ENCODE measurements at places on chromosomes 12 and 14.

GRCh38 chr14:89504602-89505313 is 87.7 kb upstream of the FOXN3 start:
- DNase-seq = no peak

- no peak for DNase-seq
Observed at GRCh38 chr14:41062826-41063225, 543.9 kb upstream of the LRFN5 start.

- no peak for DNase-seq
Observed at GRCh38 chr12:60148831-60149230, 553.0 kb downstream of the SLC16A7 start.

DNA sequence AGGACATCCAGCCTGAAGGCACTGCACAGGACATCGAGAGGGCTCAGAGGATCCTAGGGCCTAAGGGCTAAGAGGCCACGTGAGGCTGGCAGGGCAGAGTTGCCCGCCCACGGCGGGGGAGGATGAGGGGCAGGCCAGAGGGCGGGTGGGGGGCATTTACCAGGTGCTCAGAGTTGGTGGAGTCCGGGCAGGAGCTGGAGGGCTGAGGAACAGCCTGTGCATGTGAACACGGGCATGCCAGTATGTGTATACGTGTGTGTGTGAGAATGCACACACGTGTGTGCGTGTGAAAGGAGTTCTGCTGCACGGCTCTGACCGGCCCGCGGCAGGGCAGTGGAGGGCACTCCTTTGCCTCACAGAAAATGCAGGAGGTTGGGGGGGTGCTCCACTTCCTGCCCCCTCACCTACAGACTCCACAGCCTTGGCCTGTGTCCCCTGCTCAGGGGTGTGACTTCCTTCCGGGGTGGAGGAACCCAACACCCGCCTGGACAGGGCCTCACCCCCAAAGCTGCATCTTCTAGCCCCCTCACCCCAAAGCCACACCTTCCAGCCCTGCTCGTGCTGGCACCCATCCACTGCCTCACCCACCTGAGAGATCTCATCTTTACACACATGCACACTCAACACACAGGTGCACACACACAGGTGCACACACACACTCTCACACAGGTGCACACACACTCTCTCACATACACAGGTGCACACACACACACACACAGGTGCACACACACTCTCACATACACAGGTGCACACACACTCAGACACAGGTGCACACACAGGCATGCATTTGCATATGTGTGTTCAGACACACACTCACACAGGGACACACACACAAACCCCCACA is 11.8 kb upstream of the GPR132 start:
- no peak for DNase-seq

- no peak for DNase-seq
Observed at GRCh38 chr12:123531091-123531490, 2.4 kb downstream of the RILPL1 start.

- no peak for DNase-seq
Observed at GRCh38 chr12:63752283-63752682, 27.4 kb upstream of the RXYLT1 start.

DNA sequence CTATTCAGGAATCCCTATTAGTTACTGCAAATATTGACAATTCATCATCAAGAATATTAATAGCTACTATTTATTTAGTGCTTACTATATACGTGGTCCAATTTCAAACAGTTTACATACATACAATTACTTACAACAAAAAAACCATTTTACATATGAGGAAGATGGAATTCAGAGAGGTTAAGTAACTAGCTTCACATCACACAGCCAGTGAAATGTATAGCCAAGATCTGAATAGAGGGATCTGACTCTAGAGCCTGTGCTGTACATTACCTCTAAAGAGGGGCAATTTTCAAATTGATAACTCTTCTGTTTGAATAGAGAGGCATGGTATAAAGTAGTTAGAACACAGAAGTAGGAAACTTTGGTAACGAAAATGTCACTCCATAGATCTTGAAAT is 18.3 kb downstream of the SOX5 start:
- DNase-seq = no peak

GRCh38 chr12:110888256-110888991 is 32.0 kb downstream of the MYL2 start:
- DNase-seq = no peak

GRCh38 chr12:13181375-13182070 is 15.0 kb upstream of the EMP1 start:
- DNase-seq = no peak

DNA sequence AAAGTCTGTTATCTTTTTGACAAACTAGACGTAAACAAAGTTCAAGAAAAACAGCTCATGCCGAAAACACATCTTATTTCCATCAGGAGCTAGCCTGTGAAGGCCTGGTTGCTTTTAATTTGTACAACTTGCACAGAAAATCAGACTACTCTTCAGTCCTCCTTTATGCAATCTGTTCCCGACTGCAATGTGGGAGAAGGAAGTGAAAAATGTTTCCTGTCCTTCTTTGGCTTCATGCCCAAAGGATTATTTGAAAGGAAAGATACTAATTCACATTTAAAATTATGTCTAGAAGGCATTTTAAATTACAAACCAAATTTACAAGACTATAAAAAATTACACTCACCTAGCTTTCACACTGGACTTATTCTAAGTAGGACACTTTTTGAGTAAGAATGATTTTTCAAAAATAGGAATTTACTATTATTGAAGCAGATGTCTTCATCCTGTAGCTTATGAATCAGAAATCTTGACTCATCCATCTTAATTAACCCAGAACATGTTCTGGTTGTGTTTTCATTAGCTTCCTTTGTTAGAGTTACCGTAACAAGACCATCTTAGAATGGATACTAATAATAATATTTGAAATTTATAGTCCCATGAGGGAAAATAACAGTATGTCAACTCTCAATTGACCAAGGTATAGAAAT is 272.6 kb downstream of the PRKD1 start:
- no peak for DNase-seq

DNA sequence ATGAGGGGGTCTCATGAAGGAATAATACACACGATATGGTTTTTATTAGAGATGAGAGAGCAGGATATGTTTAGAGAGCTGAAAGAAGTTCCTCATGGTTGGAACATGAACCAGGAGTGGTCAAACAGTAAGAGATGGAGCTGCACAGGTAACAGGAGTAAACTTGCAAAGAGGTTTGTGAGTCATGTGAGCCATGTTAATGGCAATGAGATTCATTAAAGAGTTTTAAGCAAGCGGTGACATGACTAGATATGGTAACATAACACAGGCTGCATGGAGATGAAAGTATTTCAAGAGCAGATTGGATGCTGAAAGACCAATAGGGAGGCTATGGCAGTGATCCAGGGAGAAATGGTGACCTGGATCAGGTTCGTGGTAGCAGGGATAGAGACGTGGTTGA is 62.6 kb upstream of the SSTR1 start:
- no peak for DNase-seq

DNA sequence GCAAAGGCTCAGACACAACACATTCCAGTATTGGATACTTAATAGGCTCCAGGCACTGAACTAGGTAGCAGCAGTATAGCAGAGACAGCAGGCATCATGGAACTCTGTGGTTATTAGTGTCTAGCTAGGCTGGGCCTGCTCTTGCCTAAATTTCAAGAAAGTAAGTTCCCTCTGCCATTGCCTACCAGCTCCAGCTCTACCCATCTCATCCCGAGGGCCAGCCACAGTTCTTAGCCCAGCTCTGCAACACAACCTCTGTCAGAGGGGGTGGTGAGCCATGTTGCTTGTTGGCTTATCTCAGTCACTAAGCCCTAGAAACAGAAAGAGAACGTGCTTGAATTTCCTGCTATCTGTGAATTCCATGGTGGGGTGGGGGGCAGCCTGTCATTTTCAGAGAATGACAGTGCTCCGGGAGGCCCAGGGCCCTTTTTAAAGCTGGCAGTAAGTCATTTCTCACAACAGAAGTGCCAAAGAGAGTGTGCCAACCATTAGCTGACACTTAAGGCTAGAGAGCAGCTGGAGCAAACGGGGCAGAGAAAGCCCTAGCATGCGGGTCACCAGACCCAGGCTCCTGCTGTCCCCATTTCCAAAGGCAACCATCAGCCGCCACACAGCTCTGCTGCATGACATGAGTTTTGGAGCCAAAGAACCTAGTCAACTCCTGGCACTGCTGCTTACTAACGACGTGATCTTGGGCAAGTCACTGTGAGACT is 105.9 kb downstream of the PRMT8 start:
- DNase-seq = no peak

- no peak for DNase-seq
Observed at GRCh38 chr14:104751539-104752422, 1.2 kb upstream of the SIVA1 start.

- DNase-seq = no peak
Observed at GRCh38 chr12:130706885-130707570, 9.1 kb downstream of the RIMBP2 start.

- no peak for DNase-seq
Observed at GRCh38 chr12:70290116-70290515, 46.9 kb downstream of the CNOT2 start.

GRCh38 chr14:44404036-44404435 is 103.0 kb downstream of the FSCB start:
- no peak for DNase-seq

- DNase-seq = no peak
Observed at GRCh38 chr14:24991288-24991687, 58.7 kb downstream of the STXBP6 start.

DNA sequence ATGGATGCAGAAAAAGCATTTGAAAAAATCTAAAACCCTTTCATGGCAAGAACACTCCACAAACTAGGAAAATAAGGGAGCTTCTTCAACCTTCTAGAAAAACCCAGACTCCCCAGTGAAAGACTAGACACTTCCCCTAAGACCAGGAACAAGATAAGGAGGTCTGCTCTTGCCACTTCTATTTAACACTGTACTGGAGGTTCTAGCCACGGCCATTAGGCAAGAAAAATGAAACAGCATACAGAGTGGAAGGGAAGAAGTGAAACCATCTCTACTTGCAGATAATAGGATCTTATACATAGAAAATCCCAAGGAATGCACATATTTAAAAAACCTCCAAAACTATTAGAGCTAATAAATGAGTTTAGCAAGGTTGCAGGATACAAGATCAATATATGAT is 42.3 kb downstream of the CHGA start:
- DNase-seq = no peak

DNA sequence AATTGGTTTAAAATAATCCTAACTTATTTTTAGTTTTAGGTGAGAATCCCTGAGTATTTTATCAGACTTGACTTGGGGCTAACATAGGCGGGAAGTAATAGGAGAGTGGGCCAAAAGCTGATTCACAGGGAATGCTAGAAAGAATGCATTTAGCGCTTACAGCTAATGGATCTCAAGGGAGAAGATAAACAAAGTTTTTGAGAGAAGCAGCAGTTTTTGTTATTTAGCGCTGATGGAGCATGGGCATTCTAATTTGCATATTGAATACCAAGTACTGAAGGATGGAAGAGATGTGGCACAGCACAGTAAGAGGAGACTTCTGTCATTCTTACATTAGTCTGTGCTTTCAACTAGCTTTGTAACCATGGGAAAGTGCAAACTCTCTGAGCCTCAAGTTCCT is 436.0 kb upstream of the FBXO33 start:
- DNase-seq = no peak

All from activated T-helper 1 cell treated with anti-CD3 and anti-CD28 coated beads, Interleukin-2, amount 50 U/mL, for 16 hours (primary cell).